BJ (cell line): ENCODE measurements at places on chromosomes 5 and 9. TPM values are rescaled to one million over a fixed set of nuclear protein-coding genes. Genes with fewer than 3 reads are reported as not detected.

The SLC23A1 gene
- not detected in 2 replicates for polyA plus RNA-seq

The PARP8 gene
- polyA plus RNA-seq, result 5.0 and 8.3 TPM in 2 replicates

DNA sequence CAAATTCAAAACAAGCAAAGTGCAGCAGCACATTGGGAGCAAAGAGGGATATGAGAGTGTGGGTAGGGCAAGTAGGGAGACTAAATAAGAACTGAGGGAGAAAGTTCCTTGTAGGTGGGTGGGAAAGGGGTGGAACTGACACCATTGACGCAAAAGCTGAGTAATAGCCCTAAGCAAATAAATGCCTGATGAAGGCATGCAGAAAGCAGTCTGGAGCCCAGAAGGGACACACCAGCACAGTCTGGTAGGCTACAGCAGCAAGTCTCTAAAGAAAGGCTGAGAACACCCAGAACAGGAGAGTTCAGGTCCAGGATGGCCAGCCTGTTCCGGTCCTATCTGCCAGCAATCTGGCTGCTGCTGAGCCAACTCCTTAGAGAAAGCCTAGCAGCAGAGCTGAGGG, at the start of gene INSL4:
Gene INSL4, plus strand, starts transcription at position 208 of the 400 bp plus-strand sequence. Its CDS starts 105 bp downstream, at position 313.
- no peak for DNase-seq

The ASPN gene
- 3.4 and 8.2 TPM in 2 replicates for polyA plus RNA-seq

GRCh38 chr5:30387974-30388632, 805.4 kb upstream of the CDH6 start:
- no peak for DNase-seq

GRCh38 chr5:42881416-42882117, 69.9 kb upstream of the SELENOP start:
- DNase-seq, result no peak

- DNase-seq, result no peak
Measured at GRCh38 chr9:106414042-106414441, 448.9 kb upstream of the ZNF462 start.
